ENCODE measurements at places on chromosomes 1 and 21.
A peak's percentile ranks its signal among the peaks of the same experiment; 100 is the strongest.

GRCh38 chr1:192539297-192540092, 36.1 kb upstream of the RGS1 start:
- DNase-seq, result peak; percentile 97

GRCh38 chr1:6578624-6579373, 995 bp upstream of the ZBTB48 start:
- DNase-seq, result no peak

- DNase-seq, result peak; percentile 46
Observed at GRCh38 chr1:46342084-46342656, 1.6 kb downstream of the NSUN4 start.

- no peak for DNase-seq
Observed at GRCh38 chr1:26155370-26156284, 3.3 kb upstream of the FAM110D start.

DNA sequence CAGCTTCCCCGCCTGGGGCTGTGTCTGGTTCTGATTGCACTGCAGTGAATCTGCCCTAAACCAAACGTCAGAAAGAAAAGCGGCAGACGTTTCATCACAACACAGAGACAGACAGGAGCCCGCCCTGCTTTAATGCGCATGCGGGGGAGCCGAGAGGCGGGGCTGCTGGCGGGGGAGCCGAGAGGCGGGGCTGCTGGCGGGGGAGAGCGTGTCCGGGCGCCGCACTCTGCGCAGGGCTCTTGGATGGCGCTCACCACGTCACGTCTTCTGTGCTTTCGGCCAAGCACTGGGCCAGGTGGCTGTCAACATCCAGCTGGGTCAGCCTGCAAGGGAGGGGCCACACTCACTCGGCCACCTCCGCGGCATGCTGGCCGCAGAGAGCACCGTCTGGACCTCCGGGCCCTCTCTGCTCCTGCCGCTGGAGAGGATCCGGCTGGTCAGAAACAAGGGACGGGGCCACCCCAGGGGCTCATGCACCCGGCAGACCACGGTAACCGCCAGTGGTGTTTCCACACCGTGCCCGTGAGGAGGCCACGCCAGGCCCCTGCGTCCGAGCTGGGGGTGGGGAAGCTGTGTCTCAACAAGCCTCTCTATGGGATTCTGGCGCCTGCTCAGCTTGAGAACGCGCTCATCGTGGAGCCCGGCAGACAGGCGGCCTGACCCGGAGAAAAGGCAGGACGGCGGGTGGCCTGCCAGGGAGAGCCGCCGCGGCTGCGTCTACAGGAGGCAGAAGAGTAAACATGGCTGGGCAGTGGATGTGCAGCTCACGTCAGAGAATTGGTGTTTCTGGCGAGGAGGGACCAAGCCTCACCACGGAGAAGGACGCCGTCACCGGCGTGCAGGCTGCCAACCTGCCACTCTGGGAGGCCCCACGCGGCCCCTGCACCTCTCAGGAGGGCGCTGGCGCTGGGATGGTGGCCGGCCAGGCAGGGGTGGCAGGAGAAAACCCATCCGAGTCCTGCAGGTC, 4.8 kb downstream of the FAAP20 start:
- DNase-seq, result peak; percentile 94

- no peak for DNase-seq
Observed at GRCh38 chr1:206472024-206472423, 1.7 kb downstream of the IKBKE start.

DNA sequence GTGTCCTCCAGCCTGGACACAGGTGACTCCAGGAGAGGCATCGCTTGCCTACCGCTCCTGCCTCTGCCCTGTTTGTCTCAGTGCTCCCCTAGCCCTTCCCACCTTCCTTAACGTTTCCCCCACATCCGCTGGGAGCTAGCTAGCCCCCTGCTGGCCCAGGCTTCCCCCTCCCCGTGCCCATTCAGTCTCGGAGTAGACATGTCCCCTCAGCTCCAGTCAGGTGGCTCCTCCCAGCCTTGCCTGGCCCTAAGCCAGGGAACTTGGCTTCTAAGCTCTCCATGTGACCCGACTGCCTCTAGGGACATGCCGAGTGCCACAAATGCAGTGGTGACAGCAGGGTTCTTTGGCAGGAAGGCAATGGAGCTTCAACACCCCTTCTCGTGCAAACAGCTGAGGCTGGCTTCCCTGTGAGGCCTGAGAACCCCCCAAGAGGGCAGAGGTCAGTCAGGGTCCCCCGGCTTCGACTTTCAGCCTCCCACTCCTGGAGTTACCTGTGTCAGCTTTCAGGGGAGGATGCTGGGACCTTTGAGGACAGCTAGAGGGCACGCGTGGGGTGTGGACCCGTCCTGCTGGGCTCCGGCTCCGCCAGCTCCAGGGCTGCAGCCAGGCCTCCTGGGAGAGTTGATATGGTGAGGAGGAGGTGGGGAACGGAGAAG, 16.2 kb downstream of the DRAXIN start:
- DNase-seq, result no peak

Data from fibroblast of skin of scalp (primary cell).